Activated CD8-positive, alpha-beta memory T cell treated with anti-CD3 and anti-CD28 coated beads for 36 hours (primary cell): ENCODE measurements at places on chromosomes 6 and 20. TPM values are rescaled to one million over a fixed set of nuclear protein-coding genes. Genes with fewer than 3 reads are reported as not detected.

GDAP1L1 gene
- not detected for total RNA-seq

NCOA5 gene
- 31.6 TPM for total RNA-seq

RAB44 gene
- not detected for total RNA-seq

MATN4 gene
- total RNA-seq, result 0.36 TPM

FKBP1A gene
- total RNA-seq, result 300 TPM

TAAR6 gene
- not detected for total RNA-seq

RSPO3 gene
- not detected for total RNA-seq

RAET1L gene
- total RNA-seq, result not detected

SYNCRIP gene
- total RNA-seq, result 255 TPM

WFDC10B gene
- not detected for total RNA-seq

RPL10A gene
- 1,836 TPM for total RNA-seq

ARFGEF3 gene
- total RNA-seq, result 0.46 TPM

SNX3 gene
- 85.6 TPM for total RNA-seq

HSD17B8 gene
- total RNA-seq, result 25.4 TPM

BPIFB1 gene
- not detected for total RNA-seq

DACT2 gene
- total RNA-seq, result not detected

PHACTR1 gene
- not detected for total RNA-seq

TFAP2A gene
- not detected for total RNA-seq

PRR18 gene
- total RNA-seq, result 0.15 TPM

VARS2 gene
- 80.1 TPM for total RNA-seq

GID8 gene
- total RNA-seq, result 44.2 TPM

BPIFA1 gene
- not detected for total RNA-seq

CCDC170 gene
- total RNA-seq, result not detected

COL21A1 gene
- not detected for total RNA-seq

BCL2L1 gene
- total RNA-seq, result 265 TPM
